Fibroblast of gingiva (primary cell): ENCODE measurements at places on chromosomes 7 and 10.
A peak's percentile ranks its signal among the peaks of the same experiment; 100 is the strongest.

DNA sequence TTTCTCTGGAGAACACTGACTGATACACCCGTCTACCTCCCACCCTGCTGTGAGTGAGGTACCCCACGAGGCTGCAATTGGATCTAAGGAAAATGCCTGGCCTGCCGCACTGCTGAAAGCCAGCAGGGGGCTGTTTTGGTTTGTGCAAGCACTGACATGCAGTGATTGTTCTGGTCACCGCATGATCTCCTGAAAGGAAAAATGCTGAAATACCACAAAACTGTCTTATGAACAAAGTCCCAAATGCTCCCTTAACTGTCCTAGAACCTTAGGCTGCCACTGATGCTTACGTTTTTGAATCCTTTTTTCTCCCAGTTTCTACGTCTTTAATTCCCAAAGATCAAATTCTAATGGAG lies 132.7 kb downstream of the JCAD start:
- DNase-seq, result peak; percentile 63

DNA sequence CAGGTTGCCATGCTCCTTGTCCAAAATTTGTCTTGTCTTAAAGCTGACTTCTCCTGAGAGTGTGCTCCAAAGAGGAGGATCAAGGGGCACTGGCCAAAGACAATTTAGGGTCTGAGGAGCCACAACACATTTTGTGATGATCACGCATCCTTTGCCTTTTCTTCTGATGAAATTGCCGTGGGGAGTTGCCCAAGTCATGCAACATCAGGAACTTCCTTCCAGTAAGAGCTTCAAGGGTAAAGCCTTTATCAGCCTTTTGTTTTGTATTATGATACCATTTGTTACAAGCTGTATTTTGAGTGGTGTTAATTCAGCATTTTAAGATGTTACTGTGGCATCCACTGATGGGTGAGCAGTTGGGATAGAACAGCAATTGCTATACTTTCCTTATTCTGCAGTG lies 131.2 kb upstream of the MKI67 start:
- no peak for DNase-seq

DNA sequence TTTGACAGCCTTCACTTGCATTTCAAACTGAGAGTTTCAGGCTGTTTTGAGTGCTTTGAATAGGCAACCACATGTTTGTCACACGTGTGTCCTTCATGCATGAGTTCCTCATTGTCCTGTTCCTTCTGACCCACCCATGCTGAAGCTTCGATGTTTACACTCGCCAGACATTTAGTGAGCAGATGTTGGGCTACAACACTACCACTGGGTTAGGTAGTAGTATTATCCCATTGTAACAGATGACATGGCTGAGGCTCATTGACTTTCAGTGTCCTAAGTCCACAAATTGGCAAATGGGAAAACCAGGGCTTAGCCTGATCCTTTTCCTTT lies 456.1 kb downstream of the PHTF2 start:
- no peak for DNase-seq

- peak; percentile 19 for DNase-seq
Measured at GRCh38 chr10:95478935-95479334, 82.2 kb downstream of the SORBS1 start.

GRCh38 chr7:22109761-22110160 lies 164.1 kb upstream of the CDCA7L start:
- DNase-seq, result peak; percentile 17

DNA sequence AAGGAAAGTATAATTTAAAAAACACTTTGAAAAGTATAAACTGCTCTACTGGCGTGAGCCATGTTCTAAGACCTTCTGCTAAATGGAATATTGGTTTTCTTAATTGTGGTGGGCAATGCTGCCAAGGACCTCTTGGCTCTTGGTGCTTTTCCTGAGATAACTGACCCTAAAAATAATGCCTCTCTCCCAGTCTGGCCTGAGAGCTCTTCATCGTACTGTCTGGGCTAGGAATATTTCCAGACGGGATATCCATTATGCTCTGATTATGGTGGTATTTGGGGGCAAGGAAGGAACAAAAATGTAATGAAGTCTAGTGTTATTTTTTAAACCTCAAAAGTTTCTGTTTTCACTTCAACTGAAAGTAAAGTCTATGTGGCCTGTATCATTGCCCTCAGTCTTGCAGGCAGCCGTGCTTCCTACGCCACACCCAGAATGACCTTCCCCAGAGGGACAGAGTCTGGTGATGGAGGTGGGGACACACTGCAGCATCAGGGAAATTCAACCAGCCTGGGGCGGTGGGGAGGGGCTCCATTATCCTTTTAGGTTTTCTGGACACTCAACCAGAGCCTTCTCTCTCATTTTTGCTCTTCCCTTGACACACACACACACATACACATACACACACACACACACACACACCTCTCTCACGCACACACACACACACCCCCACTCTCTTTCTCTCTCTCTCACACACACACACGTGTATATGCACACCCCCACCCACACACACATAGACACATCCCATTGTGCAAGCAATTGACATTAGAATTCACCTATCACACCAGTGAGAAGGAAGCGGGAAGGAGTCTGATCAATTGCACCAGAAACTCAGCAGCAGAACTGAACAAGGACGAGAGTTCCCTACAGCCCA lies 99.6 kb downstream of the LRRC18 start:
- DNase-seq, result no peak

DNA sequence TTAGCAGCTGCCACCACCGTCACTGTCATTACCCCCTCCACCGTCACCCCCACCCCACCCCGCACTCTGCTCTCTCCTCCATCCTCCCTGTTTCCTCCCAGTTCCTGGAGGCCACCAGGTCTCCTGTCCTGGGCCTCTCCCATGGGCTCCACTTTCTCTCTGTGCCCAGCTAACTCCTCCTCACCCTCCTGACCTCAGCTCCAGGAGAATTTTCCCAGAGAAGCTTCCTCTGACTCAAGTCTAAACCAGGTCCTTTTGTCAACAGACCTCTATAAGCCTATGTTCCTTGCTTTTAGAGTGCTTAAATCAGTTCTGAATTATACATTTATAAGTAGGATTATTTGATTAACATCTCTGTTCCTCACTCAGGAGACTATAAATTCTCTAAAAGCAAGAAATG lies 150.0 kb downstream of the ARHGAP12 start:
- DNase-seq, result no peak

DNA sequence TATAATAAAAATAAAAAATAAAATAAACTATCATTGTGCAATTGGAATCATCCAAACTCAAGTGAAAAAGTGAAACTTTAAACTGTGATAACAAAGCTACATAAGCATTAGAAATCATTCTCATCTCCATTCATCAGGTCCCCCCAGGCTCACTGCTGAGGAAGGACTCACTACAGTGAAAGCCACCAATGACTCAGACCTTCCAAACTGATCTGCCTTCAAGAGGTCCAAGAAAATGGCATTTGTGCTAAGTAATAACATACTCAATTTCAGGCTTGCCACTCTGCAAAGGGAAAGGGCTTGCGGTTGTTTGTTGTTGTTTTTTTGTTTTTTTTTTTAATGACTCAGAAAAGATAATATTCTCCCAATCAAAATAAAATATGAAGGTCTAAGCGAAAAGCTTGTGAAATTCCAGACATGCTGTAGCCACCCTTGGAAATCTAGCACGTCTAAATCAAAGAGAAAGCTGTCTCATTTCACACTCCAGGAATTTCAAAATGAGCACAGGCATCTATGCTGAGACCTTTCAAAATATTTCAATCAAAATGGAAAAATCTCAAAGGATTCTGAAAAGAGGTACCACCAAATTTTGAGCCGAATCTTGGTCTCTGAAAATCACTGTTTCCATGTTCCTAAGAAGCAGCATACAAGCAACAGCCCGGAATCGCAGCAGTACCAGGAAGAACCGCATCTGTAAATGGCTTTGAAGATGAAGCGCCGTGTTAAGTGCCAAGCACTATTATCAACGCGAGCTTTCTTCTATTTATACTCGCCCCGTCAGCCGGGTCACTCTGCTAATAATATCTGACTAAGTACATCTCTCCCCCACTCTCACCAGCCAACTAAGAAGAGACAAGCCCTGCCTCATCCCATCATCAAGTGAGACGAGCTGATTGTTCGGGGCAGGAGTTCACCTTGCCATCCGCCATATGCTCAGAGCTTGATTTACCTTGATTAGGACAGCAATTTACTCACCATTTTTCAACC lies 13.5 kb downstream of the SFMBT2 start:
- no peak for DNase-seq

DNA sequence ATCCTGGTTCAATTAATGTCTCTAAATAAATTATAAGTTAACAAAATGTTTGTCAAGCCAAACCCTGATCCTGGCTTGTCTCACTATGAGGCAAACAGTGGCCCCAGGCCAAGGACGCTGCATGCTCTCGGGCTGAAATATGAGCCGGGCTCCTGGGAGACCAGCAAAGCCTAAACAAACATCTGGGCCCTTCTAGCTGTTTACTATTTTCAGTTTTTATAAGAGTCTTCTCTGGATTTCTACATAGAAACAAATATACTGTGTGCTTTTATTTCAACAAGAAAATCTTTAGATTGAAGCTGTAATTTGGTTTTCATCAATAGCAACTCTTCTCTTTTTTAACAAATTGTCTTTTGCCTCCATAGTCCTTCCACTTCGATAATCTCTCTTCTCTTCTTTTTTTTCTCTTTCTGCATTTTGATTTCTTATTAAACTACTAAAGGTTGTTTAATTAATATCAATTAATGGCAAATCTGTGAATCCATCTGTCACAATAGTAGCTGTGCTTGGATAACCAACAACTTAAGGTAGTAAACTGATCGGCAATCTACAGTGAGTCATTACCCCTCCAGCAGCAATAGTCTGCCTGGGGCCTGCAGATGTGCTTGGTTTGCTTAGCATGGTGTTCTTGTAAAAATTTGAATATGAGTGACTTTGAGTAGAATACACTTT lies 83.3 kb upstream of the DNAJC1 start:
- DNase-seq, result peak; percentile 88

DNA sequence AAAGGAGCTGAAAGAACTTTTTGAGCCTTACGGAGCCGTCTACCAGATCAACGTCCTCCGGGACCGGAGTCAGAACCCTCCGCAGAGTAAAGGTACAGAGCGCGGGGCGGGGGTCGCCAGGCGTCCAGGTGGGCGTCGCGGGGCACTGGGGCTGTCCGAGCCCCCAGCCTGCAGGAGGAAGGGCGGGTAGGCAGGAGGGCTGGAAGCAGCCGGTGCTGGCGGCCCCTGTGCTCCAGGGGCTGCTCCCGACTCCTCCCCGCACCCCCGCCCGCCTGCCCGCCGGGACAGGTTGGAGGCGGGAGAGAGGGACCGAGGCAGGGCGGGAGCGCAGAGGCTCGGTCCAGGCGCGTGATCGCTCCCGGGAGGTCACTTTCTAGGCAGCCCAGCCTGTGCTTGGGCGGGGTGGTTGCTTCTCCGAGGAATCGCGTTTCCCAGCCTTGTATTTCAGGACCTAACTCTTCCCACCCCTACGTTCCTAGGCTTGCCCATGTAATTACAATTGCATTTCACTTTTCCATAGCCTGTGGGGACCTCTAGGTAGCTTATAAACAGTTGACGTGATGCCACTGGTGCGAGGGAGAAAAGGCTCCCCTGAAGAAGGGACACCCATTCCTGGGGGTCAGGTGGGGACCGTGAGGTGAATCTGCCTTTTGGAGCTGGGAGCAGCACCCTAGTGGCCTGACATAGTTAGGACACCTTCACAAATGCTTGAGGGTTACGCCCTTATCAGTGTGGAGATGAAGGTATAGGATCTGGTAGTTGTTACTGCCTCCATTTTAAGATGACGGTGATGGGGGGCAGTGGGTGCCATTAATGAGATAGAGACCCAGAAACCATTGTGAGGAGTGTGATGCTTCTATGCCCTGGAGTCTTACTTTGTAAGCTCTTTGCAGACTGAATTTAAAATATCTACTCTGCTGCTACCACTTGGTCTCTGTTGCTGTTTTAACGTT lies 148.2 kb downstream of the CELF2 start:
- DNase-seq, result no peak

DNA sequence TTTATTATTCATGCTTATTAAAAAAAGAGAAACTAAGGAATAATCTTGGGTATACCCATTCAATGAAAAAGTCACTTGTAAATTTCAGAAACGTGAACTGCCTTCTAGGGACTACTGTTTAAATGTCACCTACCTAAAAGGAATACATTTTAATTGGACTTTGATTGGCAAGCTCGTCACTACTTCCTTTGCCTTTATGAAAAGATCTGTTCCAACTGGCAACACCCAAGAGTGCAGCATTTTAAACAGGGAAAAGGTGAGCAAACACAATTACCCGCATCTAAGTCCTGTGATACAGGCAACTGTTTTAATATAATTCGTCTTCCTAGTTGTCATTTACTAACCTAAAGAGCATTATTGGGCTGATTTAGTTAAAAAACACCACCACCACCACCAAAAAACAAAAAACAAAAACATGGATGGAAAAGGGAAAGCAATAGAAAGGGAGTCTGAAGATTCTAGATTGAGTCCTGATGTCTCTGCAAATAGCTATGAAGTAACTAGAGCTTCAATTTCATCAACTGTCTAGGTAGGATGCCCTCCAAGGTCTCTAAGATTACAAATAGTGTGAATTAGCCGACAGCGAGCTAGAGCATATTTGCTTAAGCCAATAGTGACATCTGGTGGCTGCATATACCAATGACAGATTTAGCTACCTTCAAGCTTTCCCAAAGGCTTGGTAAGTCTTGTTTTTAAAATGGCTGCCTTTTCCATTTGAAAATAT lies 33.8 kb upstream of the ICA1 start:
- DNase-seq, result peak; percentile 79

DNA sequence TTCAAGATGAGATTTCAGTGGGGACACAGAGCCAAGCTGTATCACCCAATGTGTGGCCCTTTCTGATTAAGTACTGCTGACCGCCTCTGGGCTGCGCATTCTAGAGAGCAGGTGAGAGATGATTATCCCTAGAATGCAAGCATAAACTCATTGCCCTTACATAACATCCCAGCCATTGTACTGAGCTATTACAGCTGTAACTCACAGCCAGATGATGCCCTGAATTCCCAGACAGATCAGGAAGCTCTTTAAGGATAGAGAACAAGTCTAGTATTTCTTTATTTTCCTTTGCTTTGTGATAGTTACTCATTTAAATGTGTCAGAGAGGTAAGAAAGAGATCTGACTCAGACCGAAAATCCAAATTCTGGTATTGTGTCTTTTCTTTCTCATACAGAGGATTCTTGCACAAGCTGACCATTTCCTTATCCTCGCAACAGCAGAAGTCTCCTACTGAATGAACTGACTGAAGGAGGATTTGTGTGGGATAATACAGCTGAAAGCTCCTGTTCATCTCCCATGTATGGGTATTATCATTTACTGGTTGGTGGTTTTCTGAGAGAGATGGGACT lies 58.4 kb downstream of the ZNF22 start:
- DNase-seq, result no peak

- no peak for DNase-seq
Measured at GRCh38 chr7:156612930-156613329, 27.6 kb upstream of the RNF32 start.

DNA sequence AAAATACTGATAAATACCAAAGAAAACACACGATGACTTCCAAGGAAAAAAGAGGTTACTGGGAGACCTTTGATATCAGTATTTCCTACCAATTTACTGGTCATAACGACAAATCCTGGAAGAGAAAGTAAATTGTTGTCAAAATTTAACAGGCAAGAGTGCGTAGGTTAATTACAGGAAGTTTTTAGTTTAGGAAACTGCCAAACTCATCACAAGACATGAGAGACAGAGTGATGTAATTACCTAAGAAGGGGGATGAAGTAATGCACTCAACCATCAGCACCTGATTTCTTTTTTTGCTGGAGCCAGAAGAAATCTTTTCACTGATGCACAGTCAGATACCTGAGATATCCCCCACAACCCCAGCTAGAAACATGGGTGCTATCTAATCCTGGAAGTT lies 16.8 kb downstream of the MACC1 start:
- no peak for DNase-seq
